Amniotic epithelial cell (primary cell): ENCODE measurements at places on chromosomes 6 and 20.

GRCh38 chr6:3803627-3804468 lies 45.3 kb upstream of the FAM50B start:
- DNase-seq, result peak; percentile 91

DNA sequence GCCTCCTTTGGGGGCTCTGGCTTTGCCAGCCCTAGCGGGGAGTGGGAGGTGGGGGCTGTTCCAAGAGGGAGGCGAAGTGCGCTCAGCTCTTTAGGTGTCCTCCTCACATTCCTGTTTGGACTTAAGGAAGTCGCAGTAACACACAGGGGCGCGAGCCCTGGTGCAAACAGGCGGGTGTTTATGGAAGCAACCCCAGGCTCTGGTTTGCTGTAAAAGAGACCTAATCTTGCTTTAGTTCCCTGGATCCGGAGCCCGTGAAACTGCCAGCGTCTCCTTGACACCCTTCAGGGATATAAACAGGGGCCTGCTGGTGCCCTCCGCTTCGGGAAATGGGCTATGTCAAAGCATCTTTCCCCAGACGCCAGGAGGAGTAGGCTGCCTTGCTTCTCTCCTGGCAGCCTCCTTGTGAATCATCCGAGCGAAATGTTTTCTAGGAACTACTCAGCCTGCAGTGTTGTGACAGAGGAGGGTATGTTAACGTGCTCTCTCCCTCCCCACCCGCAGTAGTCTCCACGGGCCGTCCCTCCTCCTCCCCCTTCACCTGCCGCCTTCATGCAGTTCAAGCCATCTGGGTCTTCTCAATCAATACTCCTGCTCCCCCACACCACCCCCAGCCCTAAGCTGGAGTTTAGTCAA lies 168.0 kb upstream of the LRFN2 start:
- peak; percentile 77 for DNase-seq

GRCh38 chr20:41609474-41609873 lies 8.7 kb downstream of the CHD6 start:
- no peak for DNase-seq

GRCh38 chr20:10971096-10971495 lies 297.3 kb upstream of the JAG1 start:
- no peak for DNase-seq

DNA sequence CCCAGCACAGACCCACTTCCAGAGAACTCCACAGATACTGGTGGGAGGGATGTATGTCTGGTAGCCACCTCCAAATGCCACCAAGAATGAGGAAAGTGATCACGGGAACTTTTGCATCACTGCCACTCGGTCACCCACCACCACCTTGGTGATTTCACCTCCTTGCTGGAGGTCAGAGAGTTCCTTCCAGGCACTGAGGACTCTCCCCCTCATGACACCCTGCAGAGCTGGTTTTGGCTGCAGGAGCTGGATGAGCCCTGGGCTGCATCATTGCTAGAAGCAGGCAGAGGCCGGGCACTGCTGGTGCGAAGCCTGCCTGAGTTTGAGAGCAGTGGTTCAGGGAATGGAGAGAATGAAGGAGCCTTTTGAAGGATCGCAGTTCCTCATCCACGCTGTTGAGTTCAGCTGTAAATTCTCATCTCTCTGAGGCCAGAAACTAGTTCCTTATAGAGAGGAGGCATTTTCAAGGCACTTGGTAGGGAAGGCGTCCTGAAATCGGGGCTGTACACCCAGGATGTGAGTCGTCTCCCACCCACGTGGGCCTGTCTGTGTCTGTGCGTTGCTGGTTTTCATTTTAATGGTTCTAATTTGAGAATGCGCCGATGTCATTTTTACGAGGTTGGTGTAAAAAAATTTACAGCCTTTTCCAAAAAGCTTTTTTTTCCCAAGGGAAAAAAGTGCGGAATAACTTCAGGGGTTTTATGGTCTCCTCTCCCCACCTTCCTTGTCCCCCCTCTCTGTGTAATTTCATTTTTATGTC lies 25.0 kb downstream of the FOXP4 start:
- DNase-seq, result no peak

- no peak for DNase-seq
These were observed 52.6 kb downstream of the JAG1 start for GRCh38 chr20:10621149-10621548.

DNA sequence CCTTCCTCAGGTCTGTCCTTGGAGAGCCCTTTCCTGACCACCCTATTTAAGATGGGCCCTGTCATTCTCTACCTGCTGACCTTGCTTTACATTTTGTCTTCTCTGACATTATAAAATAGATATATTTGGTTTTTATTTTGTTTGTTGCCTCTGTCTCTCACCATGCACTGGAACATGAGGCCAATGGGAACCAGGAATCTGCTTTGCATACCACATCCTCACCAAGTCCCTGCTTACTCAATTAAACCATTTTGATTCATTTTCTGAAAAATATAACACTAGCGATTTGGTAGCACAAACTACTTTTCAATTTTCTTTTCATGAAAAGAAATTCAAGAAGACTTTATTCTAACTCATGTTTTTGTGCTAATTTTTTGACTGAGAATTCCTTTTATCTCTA lies 32.8 kb upstream of the POPDC3 start:
- DNase-seq, result no peak

GRCh38 chr6:170017603-170018320 lies 266.3 kb downstream of the ERMARD start:
- DNase-seq, result no peak

DNA sequence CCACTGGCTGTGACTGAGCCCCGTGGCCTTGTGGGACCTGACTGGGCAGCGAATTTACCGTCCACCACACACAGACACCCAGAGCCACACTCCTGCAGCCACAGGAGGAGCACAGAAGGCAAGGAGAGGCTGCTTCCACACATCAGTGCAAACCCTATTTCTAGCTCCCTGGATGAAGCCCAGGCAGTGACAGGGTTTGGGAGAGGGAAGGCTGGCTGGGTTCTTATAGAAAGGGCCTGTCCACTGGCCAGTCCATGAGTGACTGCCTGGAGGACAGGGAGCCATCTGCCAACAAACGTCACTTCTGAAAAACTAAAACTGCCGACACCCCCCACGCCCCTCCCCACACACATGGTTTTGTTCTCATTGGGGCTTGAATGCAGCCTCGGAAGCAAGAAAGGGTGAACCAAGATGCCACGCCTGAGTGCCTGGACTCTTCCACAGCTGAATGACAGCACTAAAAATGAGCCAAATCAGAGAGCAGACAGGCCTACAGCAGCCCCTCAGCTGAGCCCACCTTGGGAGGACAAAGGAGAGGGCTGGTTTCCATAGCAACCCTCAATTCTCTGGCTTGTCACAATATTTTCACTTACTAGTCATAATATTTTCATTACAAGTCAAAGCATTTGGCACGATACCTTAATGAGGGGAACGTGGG lies 38.4 kb downstream of the RRBP1 start:
- no peak for DNase-seq

DNA sequence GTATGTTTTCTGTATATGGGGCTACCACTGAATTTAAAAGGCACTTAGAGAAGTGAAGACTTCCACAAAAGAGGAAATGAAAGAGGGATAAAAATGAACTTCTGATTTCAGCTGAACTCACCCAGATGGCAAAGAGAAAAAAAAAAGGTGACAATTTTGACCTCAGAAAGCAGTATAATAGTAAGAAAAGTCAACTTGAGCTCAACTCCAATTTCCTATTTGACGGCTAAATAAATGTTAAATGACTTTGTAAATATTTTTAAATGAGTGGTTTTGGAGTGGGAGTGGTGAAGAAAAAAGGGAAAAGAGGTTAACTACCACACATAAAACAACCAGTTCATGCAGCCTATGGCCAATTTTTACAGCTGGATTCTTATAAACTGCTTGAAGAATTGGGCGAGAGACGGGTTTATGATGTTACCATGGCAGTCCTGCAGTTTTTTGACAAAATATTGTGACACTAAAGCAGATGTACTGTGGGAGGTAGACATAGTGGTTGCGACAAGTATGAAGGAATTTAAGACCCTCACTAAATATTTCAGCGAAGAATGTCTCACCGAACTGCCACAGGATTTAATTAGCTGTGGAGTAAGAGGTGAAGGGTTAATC lies 49.8 kb upstream of the ADTRP start:
- no peak for DNase-seq
